ENCODE measurements at places on chromosomes 6 and 20.
A peak's percentile ranks its signal among the peaks of the same experiment; 100 is the strongest.

GRCh38 chr6:38572186-38572813 is 67.4 kb downstream of the BTBD9 start:
- DNase-seq, result peak; percentile 85

GRCh38 chr6:144352331-144352730 is 67.2 kb downstream of the UTRN start:
- no peak for DNase-seq

DNA sequence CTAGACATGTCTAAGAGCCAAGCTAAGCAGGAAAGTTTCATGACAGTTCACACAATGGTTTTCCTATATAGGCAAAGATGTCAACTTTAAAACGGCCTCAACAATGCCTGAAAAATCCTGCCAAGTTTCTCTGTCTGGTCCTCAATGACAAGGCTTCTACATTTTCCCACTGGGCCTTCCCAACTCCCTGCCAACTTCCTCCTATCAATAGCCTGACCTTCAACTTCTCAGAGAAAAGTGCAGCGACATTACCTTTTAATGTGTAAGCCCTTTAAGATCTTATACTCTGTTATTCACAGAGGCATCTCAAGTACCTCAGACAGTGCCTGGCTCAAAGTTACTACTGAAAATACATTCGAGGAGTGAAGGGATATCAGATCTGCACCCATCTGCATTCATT is 56.2 kb upstream of the BTBD3 start:
- no peak for DNase-seq

DNA sequence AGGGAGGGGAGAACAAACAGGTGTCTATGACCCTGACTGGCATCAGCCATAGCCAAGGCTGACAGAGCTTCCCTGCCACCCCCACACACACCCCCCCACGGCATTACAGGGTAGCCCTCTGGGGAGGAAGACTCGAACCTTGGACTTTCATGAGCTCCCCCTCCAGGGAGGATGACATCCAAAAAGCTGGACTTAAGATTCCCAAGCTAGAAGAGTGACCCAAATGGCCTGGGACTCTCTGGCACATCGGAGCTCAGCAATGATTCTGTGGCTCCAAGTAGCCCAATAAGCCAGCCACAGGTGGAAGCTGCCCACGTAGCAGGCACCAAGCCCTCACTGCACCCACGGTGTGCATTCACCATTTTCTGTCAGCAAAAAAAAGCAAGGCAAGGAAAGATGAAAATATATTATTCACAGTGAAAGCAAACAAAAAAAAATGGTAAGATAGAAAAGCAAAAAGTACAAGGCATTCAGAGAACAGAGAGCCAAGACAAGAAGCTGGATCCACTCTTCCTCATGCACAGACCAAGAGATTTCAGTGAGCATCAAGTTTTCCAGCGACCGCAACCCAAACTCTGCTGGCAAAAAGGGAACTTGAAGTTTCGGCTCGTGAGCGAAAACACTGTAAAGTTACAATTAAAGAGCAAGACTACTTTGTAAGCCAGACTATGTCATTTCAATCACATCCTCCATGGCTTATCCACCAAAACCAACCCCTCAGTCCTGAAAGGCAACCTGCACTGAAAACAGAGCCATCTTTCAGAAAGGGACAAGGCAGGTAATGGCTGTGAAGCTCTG is 10.9 kb downstream of the JAG1 start:
- DNase-seq, result no peak

GRCh38 chr6:150999107-150999506 is 133.6 kb downstream of the MTHFD1L start:
- DNase-seq, result no peak

- DNase-seq, result no peak
Observed at GRCh38 chr6:148677594-148678476, 69.0 kb upstream of the UST start.

GRCh38 chr6:85465762-85466161 is 15.9 kb downstream of the NT5E start:
- DNase-seq, result no peak

DNA sequence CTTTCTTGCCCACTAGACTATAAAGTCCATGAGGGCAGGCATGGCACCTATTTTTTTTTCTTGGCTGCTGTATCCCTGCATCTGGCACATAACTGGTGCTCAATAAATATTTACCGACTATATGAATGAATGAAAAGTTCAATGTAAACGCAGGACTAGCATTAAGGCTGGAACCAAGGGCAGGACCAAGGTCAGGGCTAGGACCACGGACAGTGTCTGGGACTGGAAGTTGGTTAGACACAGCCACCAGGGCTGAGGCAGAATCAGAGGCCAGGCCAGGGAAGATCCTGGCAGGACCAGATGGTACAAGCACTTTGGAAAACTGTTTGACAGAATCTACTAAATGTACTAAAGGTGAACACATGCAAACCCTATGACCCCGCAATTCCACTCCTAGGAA is 3.7 kb downstream of the TNXB start:
- no peak for DNase-seq

DNA sequence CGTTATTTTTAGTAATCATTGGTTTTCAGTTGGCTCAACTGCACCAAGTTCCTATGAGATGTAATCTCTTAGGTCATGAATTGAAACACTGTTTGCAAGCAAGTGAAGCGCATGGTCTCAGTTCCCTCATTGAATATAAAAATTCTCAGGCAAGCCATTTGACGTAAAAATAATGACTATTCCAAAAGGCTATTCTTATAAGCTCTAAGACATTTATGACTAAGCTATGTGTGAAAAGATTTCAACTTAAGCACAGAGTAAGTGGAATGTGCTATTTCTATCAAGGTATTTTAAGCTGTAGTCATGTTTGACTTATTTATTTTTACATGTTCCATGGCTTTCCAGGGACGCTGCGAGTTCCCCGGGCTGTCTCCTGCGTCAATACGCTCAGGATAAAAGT is 248.5 kb downstream of the THBS2 start:
- no peak for DNase-seq

DNA sequence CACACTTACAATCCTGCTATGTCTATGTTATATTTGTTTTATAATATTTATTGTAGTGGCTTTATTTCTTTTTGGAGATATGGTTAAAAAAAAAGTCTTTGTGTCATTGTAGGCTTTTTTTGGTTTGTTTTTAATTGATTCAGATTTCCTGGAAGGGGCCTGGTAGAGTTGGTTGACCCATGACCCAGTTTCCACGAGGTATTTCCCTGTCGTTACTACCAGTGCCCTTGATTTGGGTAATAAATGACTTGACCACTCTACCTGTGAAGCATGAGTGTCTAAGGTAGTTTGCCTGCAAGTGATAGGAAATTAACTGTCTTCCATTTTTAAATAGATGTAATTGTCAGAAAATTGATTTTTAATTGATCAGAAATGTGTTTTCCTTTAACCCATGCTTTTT is 121.0 kb downstream of the JARID2 start:
- DNase-seq, result no peak

DNA sequence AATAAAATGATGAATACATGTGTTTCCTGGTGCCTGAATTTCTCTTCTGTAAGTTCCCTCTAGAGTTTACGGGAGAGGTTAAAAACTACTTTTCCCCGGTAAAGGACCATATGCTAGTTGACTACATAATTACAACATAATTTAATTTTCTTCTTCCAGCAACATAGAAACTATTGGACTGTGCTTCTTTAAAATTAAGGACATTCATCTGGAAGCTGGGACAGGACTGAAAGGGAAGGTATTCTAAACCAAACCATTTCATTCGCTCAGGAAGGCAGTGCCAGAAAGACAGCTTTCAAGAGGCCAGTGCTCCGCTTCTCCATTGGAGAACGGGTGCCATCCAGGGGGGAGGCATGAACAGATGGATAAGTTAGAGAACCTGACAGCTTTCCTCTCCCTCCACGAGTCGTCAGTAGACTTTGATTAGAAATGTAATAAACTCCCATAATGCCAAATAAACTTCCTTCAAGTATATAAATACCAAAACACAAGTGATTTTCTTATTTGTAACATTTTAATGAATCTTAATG is 458.0 kb upstream of the SOX4 start:
- DNase-seq, result no peak

DNA sequence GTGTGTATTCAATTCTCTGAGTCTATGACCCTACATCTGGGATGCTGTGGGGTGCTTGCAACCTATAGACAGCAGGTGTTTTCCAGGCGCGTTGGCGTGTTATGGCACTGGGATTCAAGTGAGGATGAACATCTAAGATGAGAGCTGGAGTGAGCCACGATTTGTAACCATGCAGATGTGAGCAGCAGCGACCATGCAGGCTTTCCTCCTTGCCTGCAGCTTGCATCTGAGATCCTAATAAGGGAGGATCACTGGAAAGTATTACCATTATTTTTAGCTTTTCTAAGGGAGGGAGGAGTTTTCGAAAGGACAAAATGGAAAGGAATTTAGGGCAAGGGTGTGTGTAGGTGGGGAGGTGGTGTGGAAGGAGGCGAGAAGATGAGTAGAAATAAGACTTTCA is 216.7 kb downstream of the ATXN1 start:
- DNase-seq, result no peak

DNA sequence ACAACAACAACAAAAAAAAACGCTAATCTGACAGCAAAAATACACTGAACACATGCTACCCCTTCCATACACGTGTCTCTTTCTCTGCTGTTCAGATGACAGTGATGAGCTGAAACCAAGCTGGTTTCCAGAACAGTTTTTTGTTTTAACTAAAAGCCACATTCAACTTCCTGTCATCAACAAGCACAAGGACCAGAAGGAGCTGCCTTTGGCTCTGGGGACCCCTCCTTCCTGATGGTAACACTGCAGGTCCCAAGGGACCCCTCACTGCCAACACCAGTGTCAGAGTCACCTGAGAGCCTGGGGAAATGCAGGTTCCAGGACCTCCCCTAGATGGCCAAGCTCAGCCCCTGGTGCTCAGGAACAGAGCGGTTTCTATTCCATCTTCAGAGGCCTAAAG is 6.0 kb downstream of the CST7 start:
- DNase-seq, result peak; percentile 55

- DNase-seq, result no peak
Observed at GRCh38 chr20:20765696-20766365, 53.4 kb upstream of the RALGAPA2 start.

GRCh38 chr6:148848915-148849314 is 102.1 kb downstream of the UST start:
- DNase-seq, result no peak

DNA sequence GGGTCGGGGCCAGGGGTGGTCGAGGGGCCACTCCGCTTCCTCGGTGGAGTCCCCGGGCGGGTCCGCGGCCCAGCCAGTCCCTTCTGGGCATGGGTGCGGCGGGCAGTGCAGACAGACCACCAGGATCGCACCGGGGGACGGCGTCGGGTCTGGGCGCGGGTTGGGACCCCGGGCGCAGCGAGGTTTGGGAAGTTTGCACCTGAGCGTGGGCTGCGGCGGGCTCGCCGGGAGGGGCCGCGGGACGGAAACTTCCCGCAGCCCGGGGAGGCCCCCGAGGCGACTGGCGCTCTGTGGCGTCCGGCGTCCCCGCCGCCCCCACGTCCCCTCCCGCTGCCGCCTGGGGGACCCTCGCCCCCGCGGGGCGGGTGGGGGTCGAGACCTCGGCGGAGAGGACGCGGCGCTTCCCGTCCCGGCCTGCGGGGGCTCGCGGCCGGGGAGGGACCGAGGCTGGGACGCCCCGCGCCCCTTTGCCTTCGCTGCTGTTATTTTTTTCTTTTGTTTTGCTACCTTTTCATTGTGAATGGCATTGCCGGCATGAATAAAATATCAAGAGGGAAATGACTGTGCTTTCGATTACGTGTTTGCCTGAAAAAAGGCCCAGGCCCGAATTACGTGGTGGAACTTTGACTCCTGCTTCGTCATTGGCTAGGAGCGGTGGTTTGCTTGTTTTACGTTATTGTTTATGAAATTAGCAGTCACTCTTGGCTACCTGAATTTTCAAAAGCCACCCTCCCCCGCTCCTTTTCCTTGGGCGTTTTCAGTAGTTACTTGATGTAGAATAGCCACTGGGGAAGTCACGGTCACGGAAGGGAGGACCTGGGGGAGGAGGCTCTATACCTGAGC is 703 bp downstream of the SNX9 start:
- peak; percentile 76 for DNase-seq

GRCh38 chr20:48259456-48259855 is 474.2 kb upstream of the SULF2 start:
- DNase-seq, result no peak

- no peak for DNase-seq
Observed at GRCh38 chr20:6530254-6530653, 237.2 kb upstream of the BMP2 start.

DNA sequence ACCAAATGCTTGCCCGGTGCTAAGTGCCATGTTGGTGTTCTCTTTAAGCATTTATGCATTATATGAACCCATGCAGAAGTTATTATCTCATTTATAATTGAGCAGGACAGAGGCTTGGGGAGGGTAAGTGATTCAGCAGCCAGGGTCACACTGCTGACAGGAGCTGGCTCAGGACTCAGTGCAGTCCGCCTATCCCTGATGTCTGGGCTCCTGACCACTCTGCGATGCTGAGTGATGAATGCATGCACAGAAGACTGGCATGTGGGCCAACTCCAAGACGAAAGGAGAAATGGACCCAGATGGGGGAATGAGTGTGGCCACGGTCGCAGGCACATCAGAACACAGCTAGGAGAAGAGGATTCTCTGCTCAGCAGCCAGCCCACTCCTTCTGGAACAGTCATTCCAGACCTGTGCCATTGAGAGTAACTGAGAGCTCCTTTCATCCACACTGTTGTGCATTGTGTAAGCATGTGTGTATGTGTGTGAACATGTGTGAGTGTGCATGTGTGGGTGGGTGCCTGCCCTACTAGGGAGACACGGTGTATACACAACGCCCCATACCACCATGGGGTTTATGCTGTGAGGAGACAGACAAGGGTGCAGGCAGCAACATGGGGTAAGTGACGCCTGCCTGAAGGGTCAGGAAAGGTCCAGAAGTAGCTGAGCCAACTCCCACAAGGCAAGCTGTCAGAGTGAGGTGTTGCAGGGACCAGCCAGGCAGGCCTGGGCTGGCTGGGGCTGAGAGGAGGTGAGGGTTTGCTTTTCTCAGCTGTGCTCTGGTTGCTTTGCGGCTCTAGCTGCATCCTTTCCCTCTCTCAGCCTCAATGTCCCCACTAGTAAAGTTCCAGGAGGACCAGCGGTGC is 97.8 kb upstream of the PMEPA1 start:
- no peak for DNase-seq

DNA sequence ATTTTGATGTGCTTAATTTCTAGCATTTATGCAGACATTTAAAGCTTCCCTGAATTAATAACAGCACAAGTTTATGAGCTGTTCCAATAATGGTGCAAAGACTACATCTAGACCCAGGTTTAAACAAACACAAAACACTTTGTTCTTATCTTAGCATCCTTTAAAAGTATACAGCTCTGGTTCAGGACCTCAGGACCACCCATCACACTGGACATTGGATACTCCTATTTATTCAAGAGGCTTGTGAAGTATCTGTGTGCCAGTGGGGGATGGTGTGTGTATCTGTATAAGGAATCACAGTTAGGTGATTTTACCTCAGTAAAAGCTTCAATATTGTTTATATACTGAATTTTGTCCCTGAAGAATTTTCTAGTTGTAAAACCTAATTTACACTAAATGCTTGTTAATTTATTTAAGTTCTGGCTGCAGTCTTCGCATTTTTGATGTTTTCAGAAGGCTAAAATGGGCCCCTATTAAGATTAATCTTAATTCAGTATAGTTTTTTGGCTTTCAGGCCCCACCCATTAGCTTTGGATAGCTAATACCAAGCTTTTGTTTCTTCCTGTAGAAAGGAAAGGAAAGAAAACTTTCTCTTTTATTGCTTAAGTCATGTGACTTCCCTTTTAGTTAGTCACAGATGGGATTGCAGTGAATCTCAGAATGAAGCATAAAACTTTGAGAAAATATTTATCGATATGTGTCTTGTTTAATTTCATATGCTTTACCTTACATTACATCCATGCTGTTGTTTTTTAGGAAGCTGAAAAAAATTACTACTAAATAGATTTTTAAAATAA is 13.1 kb downstream of the LIN28B start:
- no peak for DNase-seq

- DNase-seq, result no peak
Observed at GRCh38 chr20:50248104-50248641, 57.5 kb downstream of the CEBPB start.

Data from CD4-positive, CD25-positive, alpha-beta regulatory T cell (primary cell).